Activated CD4-positive, alpha-beta T cell treated with anti-CD3 and anti-CD28 coated beads for 4 hours (primary cell): ENCODE measurements at places on chromosomes 4 and X.

- DNase-seq = no peak
These were observed 1.2 kb downstream of the CTSO start for GRCh38 chr4:155952501-155952901.

DNA sequence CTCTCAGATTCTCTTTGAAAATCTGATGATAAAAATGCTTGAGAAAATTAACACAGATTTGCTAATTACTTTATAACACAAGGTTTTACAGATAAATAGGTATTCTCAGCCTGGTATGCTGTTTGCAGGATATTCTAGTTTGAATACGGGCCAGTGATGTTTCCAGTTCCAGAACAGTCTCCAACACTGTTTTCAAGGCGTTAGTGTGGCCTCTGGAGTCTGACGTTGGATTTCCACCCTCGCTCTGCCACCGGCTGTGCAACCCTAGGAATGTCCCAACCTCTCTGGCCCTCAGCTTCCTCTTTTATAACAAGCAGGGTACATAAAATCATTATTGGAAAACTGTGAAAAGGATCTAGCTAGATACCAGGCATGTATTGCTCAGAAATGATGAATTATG lies 23.8 kb upstream of the CYP4V2 start:
- no peak for DNase-seq

GRCh38 chrX:35842674-35843073 lies 44.5 kb downstream of the MAGEB16 start:
- no peak for DNase-seq

GRCh38 chr4:5710961-5711478 lies at the start of gene EVC:
Gene EVC (plus strand): TSS chr4:5711201. CDS start chr4:5711381, 180 bp downstream.
- peak; percentile 16 for DNase-seq

DNA sequence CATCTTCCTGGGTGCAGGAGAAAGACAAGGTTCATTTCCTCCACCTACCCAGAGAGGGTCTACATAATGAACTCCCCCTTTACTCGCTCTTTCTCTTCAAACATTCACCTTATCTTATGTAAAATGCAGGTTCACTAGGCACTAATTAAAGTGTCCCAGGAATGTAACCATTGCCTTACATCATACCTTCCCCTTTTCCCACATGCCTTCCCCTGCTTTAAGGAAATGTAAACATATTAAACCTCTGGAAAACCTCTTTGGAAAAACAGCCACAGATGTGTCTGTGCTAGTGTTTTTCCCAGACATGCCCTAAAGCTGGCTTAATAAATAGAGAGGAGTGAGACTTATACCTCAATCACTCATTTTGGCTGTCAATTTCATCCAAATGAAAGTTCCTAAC lies 15.8 kb downstream of the TBC1D9 start:
- DNase-seq = no peak

DNA sequence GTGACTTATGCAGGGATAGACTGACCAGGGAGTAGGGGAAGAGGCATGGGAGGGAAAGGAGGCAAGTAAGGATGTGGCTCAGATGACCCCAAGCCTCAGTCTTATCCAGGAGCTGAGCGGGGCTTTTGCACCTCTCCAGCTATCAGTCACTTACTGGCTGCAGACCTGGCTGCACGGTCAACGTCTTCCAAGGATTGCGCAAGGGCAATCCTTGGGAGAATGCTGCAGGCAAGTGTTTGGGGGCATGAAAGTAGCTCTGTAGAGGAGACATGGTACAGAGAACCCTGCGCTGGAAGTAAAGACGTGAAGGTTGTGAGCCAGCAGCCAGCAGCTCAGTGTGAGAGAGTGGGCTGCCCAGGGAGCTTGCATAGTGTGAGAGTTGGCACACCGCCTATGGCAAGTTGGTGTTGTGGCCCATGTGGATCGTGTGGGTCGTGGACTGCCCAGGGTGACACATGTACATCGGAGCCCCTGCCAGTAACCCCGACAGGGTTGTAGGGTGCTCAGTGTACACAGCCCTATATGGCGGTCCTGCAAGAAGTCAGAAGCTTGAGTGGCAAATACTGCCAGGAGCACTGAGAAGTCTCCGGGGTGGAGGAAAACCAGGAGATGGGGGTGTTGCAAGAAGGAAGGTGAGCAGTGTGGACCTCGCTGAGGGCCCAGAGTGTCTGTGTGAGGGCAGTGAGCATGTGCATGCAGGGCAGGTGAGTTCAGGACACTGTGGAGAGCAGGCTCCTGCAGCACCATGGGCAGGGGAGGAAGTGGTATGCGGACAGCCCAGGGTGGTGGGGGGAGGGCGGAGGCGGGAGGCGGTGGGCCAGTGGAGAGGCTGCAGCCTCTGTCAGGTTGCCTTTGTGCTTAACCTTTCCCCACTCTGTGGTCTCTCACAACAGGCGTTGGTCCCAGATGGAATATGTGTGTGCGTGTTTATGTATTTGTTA lies 50.9 kb downstream of the KIT start:
- DNase-seq = no peak

DNA sequence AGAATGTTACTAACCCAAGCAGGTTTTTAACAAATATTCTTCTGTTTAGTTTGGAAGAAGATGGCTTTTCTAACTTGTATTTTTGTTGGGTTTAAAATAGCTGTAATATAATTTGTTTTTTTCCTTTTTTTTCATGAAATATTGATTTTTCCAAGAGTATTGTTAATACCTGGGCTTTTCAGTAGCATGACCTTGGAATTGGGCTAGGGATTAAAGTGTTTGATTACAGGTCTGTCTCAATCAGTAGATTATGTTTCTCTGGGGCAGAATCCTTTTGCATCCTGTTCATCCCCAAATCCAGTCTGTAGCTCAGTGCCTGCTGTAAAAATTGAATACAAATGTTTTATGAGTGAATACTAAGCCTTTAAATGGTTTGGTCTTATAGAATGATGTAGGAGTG lies 479.8 kb downstream of the RAPGEF2 start:
- no peak for DNase-seq

DNA sequence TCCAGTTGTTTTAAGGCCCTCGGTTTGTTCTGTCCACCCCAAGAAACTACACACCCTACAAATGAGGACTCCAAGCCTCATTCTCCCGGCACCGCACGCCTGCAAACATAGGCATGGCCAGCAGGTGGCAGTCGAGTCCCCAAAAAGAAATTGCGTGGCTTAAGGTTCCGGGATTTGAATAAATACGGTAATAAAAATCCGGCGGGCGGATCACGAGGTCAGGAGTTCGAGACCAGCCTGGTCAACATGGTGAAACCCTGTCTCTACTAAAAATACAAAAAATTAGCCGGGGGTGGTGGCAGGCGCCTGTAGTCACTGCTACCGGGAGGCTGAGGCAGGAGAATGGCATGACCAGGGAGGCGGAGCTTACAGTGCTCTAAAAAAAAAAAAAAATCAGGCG lies 21.8 kb upstream of the CSF2RA start:
- peak; percentile 70 for DNase-seq

DNA sequence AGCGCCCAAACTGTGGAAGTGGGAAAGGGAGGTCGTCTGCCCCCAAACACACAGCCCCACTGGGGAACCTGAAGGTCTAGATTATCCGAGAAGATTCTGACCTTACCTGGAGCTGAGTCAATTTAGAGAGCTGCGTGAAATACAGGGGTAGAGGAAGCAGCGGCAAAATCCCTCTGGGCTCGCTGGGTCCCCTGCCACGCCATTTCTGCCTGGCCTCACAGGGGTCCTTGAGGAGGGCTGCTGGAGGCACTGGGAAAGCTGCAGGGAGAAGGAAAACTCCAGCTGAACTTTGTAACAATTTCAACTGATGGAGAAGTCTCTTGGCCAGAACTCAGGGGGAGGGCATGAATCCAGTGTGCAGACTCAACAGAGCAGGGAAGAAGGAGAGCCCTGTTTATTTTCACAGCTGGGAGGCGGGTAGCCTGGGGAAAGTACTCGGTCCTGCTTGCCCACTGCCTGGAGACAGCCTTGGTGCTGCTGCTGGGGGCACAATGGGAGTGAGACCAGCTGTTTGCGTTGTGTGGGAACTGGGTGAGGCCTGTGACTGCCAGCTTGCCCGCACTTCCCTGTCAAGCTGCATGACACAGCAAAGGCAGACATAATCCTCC lies 93.2 kb upstream of the MAPK10 start:
- DNase-seq = no peak

DNA sequence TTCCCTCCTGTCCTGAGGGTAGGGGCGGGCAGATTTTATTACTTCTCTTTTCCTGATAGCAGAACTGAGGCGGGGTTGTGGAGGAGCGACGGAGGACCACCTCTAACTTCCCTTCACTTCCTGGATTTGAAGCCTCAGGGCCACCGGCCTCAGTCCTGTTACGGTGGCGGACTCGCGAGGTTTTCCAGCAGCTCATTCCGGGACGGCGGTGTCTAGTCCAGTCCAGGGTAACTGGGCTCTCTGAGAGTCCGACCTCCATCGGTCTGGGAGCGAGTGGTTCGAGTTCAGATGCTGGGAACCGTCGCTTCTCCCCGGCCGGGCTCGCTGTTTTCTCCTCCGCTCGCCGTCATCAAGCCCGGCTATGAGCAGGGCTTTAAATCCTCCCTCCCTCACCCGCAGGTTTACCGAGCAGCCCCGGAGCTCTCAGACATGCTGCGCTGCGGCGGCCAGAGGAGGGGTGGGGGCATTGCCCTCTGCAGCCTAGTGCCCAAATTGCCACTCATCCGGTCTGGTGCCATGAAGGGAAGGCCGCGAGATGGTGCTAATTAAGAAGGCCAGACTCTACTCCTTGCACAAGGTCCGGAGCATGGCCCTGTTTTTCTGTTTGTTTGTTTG lies 23.3 kb downstream of the HAND2 start:
- DNase-seq = no peak

DNA sequence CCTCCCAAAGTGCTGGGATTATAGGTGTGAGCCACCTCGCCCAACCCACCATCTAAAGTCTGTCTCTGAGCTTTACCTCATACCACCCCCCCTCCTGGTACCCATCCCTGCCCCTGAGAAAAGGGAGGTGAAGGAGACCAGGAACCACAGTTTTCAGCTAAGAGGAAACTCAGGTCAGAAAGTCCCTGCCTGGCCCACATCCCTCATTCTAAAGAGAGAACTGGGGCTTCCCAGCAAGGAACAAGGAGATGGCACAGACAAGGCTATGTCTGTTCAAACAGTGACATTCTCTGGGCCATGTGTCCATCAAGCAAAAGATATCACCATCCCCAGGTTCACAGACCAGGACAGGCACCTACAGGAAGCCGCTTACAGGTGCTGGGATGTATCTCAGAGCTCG lies 15.8 kb upstream of the CSF2RA start:
- no peak for DNase-seq

- no peak for DNase-seq
These were observed 46.4 kb upstream of the KCTD8 start for GRCh38 chr4:44494810-44495701.

GRCh38 chrX:148133105-148133725 lies 152.1 kb downstream of the FMR1NB start:
- no peak for DNase-seq

GRCh38 chr4:113065629-113066028 lies 16.2 kb downstream of the ANK2 start:
- no peak for DNase-seq

DNA sequence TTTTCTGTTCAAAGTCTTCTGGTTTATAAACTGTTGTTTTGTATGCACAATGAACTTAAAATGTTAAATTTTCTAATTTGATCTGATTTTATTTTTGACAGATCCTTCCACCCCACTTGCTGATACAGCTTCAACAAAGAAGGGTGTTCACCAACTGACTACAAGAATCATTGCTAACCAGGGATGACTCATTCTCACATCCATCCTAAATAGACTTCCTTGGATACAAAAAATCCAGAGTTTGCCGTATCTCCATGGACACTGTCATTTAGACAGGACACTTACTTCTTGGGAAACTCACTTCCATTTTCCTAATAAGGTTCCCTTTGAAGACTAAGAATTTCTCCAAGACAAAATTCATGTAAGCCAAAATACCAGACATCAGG lies 111.6 kb upstream of the NWD2 start:
- DNase-seq = no peak

DNA sequence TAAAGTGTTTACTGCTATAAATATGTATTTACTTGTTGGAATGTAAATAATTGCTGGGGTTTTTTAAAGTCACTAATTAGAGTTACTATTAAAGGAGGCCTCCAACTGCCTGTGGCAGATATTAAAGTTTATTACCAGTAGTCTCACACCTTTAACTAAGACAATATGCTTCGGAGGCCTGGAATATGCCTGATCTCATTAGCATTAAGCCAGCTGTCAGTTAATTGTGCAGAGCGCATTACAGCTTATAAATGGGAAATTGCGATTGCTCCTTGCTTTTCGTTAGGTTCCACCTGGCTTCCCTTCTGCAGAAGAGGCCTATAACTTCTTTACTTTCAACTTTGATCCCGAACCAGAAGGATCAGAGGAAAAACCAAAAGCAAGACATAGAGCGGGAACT lies 41.3 kb downstream of the CC2D2A start:
- no peak for DNase-seq

DNA sequence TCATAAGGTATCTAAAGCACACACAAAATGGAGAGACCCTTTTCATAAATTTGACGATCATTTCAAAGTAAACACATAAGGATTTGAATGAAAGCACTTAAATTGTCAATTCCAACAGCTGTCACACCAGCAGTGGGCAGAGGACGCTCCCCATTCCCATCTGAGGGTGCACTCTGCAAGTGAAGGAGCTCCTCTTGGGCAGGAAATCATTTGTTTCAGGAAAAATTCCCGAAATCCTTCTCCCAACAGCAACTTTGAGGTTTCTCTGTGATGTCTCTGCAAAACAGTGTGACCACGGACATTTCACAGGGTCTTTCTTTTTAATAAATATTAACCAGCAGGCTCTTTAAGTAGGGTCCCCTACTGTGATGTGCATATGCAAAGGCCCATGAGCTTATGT lies 111.0 kb downstream of the EPHA5 start:
- DNase-seq = no peak

GRCh38 chrX:56564921-56565840 lies 1.8 kb downstream of the UBQLN2 start:
- DNase-seq = peak; percentile 1

DNA sequence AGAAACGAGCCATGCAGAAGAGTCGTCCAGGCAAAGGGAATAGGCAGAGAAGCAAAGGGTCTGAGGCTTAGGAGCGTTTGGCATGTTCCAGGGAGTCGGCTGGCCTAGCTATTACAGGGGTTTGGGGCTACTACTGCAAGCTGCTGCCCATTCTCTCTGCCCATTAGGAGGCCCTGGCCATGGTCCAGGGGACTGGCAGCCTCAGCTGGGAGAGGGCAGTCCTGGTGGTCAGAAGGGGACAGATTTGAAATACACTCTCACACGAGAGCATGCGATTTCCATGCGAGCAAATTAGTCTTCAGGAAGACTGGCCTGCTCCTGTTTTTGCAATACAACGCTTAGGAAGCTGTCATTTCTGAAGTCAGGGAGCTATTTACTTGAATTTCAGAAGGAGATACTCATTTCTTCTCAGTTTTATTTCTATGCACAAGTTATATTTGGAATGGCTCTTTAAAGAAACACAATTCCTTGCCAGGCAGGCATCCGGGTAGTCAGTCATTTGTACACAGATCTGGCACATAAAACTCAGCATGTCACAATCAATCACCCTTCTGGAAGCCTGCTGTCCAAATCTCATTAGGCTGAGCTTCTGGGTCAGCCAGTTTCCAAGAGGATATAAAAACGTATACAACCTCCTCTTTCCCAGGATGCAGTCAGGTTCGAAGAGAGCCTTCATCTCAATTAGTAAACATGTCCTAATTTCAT lies 27.0 kb downstream of the PROM1 start:
- no peak for DNase-seq
